ENCODE measurements at places on chromosomes 2 and 18.

DNA sequence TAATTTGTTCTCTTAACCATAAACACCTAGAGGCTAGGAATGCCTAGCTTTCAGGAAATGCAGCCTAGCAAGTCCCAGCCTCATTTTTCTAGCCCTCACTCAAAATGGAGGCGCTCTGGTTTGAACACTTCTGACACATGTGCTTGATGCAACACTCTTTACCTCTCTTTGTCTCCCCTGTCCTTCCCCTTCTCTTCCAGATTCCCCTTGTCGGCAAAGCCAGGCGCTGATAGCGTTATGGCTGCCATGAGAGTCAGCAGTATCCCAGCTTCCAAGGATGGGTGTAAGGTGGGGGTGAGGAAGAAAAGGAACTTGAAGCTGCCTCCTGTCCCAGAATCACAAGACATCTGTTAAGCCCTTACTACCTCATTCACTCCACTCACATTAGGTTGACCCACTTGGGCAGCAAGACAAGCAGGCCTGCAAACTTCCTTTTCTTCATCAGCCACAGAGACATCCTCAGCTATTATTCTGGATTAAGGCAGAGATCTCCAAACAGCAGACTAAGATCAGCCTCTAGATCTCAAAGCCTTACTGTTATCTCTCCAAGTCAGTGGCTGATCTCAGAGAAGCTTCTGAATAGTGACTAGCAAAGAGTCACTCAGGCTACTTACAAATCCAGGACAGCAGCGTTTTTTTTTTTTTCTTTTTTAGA lies 1.9 kb upstream of the ST3GAL5 start:
- peak; percentile 22 for DNase-seq

GRCh38 chr2:188573453-188573852 lies 281.8 kb downstream of the GULP1 start:
- DNase-seq = no peak

- peak; percentile 46 for DNase-seq
Observed at GRCh38 chr2:178761759-178762371, 45.4 kb downstream of the TTN start.

DNA sequence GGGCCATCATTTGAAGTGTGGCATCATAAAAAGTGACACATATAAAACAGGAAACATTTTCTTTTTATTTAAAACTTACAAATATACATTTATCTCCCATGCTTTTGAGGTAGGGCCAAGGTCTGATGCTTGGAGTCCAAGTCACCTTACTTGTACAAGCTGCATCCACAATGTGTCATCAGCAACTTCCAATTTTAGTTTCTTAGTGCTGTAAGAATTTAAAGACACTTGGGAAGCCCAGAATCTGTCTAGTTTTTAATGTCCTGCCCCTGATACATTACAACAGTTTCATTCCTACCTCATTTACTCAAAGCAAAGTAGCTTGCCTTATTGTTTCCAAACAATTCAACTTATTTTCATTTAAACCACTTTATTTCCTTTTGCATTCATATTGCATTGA lies 297.7 kb downstream of the MTX2 start:
- DNase-seq = no peak

GRCh38 chr18:72692086-72692485 lies 147.9 kb upstream of the CBLN2 start:
- DNase-seq = no peak

- no peak for DNase-seq
Observed at GRCh38 chr2:64610316-64610855, 43.3 kb downstream of the SERTAD2 start.

DNA sequence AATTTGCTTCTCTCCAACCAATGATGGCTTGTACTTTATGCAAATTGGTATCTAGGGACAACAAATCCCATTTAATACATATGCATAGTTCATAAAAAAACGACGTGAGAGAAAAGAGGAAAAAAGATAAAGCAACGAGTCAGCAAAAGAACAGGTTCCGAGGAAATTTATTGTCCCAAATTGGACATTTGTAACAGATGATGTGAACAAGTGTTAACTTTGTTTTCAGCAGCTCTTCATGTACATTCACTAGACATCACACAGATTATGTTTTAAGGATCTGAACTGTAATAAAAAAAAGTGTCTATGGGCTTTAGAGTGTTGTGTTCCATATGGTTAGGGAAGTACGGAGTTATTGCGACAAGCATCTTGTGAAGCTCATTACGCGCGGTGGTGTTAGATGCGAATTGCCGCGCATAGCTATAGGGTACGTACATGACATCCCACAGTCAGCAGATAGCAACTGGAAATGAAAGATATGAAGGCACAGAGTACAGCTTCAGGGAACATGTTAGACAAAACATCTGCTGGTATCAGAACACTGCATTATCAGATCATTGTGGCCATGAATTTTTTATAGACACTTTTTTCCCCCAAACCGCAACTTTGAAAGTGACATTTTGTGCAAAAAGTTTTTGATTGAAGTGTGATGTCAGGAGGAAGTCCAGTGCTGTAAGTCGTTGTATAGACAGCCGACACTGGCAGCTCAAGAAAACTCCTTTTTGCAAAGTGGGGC lies 1073.1 kb upstream of the FANCL start:
- DNase-seq = no peak

- no peak for DNase-seq
Observed at GRCh38 chr2:65097844-65098243, 32.1 kb downstream of the RAB1A start.

DNA sequence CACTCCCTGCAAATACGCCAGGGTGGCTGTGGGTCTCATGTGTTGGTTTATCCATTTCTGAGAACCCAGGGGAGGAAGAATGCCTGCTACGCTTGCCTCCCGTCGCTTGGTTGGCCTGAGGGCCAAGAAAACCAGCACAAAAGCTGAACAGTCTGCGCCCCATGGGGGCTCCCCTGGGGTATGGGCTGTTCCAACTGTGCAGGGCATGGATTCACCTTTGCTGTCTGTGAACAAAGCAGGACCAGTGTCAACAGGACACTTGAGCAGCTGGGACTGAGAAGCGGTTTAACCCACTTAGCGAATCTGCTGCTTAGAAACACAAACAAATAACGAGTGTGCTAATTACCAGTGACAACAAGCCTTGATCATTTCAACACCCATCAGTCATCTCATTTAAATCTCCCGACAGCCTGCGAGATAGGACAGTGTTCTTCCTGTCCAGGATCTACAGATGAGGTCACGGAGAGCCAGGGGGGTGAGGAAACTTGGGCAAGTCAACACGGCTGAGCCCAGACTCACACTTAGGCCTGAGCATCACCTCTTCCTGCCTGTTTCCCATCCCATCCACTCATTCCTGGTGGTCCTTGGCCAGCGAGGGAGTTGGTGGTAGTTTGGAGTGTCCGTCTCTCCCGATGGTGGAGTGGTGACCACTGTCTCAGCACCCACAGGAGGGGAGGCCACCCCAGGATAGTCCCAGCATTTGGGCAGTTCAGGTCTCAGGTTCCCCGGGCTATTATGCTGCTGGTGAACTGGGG lies 111.6 kb upstream of the HAAO start:
- DNase-seq = no peak

DNA sequence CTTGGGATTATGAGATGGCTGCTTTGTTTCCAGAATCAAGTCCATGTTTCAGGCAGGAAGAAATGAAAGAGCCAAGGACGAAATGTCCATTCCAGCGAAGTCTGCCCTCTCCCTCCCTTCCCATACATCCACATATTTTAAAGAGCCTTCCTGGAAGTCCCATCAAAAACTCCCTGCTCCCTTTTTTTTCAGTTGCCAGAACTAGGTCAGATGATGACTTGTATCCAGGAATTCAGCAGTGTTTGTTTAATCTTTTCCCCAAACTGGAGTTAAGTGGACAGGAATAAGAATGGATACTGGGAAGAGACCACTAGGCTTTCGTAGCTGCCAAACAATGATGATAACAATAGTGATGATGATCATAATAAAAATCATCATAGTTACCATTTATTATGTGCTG lies 198.7 kb downstream of the MEIS1 start:
- DNase-seq = no peak

- DNase-seq = no peak
Observed at GRCh38 chr18:48597110-48597509, 58.3 kb downstream of the CTIF start.

DNA sequence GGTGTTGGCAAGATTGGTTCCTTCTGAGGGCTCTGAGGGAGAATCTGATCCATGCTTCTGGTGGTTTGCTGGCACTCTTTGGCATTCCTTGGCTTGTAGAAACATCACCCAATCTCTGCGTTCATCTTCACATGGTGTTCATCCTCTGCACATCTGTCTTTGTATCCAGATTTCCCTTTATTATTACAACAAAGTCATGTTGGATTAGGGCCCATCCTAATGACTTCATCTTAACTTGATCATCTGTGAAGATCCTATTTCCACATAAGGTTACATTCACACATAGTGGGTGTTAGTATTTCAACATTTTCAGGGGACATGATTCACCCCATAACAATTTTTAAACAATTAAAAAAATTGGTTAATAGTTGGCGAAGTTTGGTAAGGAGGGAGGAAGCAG lies 177.4 kb upstream of the CWC22 start:
- DNase-seq = no peak

DNA sequence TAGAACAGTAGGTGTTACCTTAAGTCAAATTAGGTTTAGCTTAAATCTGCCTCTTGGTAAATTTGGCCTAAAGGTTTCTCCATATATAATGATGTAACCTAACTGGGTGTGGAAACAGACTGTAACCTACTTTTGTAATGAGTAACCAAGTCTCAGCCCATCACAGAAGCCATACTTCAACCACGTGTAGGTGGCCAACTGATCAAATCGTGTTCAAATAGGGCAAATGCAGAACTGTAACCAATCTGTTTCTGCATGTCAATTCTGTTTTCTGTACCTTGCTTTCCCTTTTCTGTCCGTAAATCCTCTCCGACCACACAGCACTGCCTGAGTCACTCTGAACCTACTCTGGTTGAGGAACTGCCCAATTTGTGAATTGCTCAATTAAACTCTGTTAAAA lies 34.0 kb upstream of the PLA2R1 start:
- peak; percentile 74 for DNase-seq

GRCh38 chr18:70046796-70047195 lies 99.1 kb upstream of the CD226 start:
- no peak for DNase-seq

DNA sequence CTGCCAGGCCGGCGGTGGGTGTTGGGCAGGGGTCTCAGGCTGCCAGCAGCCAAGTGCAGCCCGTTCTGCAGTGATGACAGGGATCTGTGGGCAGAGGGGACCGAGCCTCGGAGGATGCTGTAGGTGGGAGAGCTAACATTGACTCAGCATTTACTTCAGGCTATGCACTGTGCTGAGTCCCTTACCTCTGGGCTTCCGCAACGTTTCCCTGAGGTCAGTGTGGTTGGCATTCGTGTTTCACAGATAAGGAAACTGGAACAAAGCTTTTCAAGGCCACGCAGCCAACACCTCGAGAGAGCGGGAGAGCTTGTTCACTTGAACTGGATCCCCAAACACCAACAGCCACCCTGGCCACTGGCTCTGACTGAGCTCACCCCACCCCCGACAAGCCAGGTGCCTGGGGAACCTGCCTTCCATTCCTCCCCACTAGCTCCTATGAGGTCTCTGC lies 839 bp upstream of the GPR148 start:
- DNase-seq = peak; percentile 13

GRCh38 chr2:234998404-234999211 lies 46.8 kb downstream of the SH3BP4 start:
- no peak for DNase-seq

GRCh38 chr2:181241797-181242196 lies 215.4 kb upstream of the ITGA4 start:
- no peak for DNase-seq

GRCh38 chr2:99421469-99421868 lies 68.3 kb downstream of the REV1 start:
- DNase-seq = no peak

DNA sequence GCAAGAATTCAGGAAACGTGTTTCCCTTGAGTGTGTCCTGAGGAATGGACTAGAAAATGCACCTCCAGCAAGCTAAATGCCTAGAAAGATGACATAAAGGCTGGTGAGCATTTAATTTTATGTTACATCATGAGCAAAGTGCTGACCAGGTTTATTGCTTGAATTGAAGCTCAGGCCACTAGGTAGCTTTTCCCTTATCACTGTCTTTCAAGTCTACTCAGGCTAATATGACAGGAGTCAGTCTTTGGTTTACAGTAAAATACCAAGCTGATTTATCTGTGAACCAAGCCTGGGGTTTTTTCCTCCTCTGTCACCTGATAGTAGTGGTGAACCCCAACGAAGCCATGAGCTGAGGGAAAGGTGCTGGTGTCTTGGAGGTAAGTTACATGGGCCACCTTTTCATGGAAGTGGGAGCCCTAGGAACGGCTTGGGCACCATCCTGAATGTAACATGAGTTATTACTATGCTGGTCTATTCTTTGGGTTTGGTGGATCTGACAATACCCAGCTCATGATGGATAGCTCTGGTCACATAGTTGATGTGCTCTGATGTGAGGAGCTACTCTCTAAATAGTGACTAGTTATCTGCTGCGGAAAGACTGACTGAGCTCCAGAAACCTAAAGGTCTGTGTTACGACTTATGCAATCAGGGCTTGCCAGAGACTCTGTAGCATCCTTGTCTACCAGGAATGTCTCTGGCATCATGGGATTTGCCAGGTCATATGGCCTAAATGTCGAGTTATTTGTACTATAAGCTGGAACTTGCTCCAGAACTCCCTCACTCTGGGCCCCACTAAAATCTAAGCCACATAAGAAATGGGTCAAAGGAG lies 39.8 kb downstream of the NUP35 start:
- DNase-seq = no peak

DNA sequence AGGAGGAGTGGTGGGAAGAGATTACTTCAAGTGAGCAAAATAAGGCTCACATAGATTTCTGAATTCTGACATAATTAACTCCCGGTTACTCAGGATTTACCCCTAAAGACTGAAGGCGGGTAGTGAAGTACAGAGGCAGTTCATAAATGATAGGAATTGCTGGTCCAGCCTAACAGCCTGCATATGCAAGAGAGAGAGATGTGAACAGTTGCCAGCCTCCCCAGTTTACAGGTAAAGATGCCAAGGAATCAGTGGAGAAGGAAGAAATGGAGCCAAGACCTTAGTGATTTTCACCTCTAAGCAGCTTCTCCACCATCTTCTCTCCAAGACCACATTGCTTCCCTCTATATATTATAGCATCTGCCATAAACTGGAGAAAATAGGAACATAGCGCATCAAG lies 91.8 kb upstream of the THUMPD2 start:
- DNase-seq = no peak

GRCh38 chr2:30209227-30209626 lies 22.1 kb upstream of the LBH start:
- no peak for DNase-seq

GRCh38 chr2:164681009-164681408 lies 59.7 kb upstream of the GRB14 start:
- no peak for DNase-seq

Data from suppressor macrophage treated with lipopolysaccharide for 4 hours (primary cell).